ENCODE measurements at places on chromosomes 5 and 9.

DNA sequence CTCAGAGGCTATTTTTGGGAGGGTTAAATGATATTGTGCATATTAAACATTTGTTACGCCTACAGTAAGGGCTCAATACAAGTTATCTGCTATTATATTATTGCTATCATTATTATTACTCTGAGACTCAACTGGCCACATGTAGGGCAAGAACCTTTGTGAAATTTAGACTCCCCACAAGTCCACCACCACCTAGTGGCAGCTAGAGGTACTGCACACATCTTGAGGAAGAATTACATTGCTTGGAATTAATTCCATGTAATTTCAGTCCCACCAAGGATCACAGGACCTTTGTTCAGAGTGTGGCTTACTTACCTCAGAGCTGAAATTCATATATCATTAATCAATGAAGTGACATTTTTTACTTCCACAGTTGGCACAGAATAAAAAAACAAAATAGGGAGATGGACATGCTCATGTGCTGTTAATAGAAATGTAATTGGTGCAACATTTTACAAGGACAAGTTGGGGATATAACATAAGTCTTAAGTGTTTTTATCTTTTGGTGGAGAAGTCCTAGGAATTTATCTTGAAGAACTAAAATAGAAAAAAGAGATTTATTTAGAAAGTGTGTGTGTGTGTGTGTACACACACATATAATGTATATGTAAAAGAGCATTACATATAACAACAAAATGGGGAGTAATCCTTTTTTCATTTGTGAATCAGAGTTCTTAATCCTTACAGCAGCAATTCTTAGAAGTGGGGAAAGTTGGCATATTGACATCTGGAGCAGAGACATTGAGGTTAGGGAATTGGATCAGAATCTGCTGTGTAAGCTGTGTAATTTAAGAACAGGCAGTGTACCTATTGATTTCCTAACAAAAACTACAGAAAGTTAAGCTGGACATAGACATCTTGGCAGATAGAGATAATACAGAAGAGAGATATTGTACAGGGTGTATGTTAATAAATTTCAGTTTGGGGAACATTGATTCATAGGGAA is 11.2 kb downstream of the MSANTD3 start:
- DNase-seq: peak; percentile 60

DNA sequence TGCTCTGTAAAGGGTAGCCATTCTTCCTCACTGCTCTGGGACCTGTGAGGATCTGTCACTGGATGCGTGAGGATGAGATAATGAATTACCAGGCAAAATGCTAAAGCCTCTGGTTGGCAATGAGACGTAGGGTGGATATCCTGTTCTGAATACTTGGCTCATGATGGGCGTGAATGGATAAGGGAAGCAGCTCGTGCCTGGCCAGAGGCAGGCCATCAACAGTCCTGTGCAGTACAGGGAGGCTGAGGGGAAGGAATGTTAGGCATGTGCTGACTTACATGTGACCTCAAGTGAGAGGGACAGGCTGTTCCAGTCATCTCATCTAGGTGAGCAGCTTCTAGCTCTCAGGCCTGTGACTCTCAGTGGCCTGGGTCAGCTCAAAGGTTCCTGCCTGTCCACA is 172.8 kb downstream of the CARTPT start:
- no peak for DNase-seq

- no peak for DNase-seq
Measured at GRCh38 chr5:175847503-175847902, 23.9 kb upstream of the CPLX2 start.

DNA sequence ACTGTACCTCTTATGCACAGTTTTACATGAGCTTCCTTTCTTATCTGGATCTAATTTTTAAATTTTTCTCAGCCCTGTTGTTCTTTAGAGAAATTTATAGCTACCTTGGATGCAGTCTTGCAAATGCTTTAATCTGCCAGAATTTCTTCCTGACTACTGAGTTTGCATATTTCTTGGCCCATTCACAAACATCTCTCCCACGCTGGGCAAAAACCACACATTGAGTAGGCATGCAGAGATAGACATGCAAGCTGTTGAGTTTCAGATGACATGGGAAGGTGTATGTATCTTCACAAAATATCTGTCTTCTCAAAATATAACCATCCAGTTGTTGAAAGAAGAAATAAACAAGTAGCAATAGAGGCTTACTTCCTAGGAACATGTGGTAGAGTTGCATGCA is 101.2 kb downstream of the PARP8 start:
- DNase-seq: no peak

DNA sequence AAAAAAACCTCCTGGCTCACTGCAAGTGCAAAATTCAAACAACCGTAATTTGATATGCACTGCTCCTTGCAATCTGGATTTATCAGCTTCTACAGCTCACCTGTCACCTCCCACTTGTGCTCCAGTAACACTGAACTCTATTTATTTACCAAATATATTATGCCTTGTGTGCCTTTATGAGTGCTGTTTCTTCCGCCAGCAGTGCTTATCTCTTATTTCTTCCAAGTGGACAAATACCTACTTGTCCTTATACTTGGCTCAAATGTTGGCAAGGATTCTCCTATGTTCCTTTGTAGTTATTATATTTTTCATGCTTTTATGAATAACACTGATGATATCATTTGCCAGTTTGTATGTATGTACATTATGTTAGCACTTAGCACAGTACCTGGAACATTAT is 145.7 kb upstream of the ARRDC3 start:
- no peak for DNase-seq

DNA sequence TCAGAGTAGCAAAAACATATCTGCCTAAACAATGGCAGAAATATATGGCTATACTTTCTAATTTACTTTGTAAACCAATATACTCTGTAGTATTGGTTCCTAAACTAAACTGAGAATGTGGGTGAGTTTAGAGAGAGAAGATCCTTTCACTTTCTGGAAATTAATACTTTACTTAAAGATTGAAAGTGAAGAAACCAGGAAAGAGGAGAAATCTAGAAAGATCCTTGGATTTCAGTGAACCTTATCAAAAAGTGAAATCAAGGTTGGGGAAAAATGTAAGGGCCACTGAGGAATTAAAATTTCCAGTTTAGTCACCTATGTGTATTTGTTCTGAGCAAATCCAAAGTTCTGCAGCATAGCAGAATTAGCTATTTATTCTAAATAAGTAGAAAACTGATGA is 5.9 kb downstream of the SLC38A9 start:
- no peak for DNase-seq

DNA sequence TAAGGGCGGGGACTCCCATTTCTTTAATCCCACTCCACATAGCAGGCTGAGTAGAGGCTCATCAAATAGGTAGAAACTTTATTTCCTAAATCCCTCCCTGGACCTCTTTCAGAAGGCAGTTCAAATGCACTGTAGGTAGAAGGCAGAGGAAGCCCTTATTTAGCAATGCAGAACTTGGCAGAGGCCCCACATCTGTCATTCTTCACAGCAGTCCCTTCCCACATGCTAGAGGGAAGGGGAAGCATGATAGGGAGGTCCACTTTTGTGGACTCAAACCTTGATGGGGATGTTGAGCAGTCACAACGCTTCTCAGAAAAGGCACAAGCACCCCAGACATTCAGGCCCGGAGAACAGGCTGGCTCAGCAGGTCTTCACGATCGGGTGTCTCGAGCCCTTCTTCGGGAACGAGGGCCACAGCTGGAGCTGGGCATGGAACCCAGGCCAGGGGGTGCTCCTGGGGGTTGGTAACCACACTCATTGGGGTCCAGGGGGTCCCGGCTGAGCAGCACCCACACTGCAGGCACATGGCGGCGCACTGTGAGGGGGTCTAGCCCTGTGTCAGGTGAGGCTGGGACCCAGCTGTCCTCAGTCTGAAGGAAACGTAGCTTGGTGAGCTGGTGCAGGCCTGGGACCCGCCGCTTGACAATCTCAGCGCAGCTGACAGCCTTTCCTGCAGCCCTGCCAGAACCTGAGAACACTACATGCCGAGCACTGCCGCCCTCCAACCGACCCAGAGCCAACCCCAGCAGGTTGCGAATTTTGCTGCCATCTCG is 1.3 kb downstream of the RPP25L start:
- no peak for DNase-seq

DNA sequence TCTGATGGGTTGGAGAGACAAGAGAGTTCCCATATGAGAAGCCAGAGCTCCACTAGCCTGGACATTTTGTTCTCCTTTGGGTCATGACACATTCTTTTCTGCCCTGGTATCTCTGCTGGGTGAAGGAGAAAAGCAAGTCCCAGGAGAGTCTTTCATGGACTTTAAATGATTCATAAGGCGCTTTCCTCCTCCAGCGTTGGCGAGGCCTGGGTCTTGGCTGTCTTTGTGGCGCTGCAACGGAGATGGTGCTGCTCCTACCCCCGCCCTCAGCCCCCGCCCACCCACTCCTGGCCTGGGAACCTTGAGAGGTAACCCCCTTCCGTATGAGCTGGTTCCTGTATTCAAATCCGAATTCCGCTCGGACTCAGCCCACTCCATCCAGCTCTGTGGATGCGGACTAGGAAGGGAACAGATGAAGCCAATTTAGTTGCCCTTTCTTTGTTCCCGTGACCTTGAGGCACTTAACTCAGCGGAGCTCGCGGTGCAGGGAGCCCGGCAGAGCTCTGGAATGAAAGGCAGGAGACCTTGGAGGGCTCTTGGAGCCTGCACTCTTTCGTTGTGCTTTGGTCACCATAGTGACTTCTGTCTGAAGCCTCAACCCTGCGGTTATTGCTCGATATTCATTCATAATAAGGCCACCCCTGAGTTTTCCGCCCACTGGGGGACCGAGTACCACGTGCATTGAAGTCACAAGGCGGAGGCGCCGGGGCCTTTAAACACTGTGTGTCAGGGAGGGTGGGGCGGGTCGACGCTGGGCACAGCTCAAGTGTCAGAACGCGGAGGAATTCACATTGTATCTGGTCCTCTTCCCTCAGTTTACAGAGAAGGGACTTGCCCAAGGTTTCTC is 14.0 kb upstream of the PWWP2A start:
- DNase-seq: no peak

GRCh38 chr9:131012396-131012917 is 3.5 kb downstream of the LAMC3 start:
- DNase-seq: no peak

GRCh38 chr5:74916831-74917710 is 50.9 kb upstream of the FAM169A start:
- DNase-seq: no peak

GRCh38 chr5:100789694-100790093 is 113.4 kb downstream of the ST8SIA4 start:
- DNase-seq: no peak

DNA sequence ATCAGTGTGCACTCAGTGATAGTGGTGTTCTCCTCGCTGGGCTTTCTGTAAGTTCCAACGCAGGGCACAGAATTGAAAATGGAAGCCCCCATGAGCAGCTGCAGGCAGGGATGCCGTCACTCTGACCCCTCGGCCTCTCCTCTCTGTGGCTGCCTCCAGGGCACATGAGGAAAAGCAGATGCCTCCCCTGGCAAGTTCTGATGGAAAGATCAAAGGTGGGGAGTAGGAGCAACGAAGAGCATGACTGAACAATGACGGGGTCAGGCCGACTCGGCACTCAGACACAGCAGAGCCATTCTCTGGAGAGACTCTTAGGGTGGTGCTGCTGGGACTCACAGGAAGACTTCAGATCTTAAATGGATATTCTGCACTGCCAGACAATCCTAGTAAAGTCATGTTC is 65.6 kb upstream of the CKMT2 start:
- DNase-seq: no peak

DNA sequence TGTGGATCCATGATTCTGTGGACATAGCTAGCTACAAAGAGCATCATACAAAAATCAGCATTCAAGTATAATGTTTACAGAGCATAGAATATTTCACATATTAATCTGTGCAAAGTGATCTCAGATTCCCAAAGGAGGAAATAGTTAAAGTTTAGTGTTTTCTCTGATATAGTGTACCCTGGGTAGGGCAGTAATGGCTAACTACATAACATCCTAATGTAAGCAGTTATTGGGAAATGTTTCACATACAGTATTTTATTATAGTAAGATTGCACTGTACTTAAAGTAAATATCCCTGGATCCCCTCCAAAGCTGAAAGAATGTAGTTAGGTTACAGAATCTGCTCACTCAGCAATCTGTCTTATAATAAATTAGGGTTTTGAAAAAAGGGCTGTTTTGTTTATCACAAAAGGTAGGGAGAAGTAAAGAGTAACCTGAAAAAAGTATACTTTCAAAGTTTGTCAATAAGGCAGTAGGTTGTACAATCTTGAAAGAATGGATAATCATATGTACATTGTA is 52.5 kb upstream of the SMARCA2 start:
- DNase-seq: no peak

- no peak for DNase-seq
Measured at GRCh38 chr5:148976569-148977381, 86.1 kb downstream of the SH3TC2 start.

DNA sequence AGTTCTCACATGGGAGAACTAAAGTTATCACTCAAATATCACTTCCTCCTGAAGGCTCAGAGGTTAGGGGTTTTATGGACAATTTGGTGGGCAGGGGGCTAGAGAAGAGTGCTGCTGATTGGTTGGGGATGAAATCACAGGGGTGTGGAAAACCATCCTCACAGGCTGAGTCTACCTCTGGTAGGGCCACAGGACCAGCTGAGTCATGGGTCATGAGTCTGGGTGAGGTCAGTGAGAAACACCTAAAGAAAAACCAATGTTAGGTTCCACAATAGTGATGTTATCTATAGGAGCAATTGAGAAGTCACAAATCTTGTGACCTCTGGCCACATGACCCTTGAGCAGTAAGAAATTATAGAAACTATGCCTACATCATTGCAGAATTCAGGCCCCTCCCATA is 203.3 kb upstream of the TARS1 start:
- DNase-seq: no peak

GRCh38 chr5:78286290-78286689 is 8.2 kb downstream of the AP3B1 start:
- no peak for DNase-seq

DNA sequence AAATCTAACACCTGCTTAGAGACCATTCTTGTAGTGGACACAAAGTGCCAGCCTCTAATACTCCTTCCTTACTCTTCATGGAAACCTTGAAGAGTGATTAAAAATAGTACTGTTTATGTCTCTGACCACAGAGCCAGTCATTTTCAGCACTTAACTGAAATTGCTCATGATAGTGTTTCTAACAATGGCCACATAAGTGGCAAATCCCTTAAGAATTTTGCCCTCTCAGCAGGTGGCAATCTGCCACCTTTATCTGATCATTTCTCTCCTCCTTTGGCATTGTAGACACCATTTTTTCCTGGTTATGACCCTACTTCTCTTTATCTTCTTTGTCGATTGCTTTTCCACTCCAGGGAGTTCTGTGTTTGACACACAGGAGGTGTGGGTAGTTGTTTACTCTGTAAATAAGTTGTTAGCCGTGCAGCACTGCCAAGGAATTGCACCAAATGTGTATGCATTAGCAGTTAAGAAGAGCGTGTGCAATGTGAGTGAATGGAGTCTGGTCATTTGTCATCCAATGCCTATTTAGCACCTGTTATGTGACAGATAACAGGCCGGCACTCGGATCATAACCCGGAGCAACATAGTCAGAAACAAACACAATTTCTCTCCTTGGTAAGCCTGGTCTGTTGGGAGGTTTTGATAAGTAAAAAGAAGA is 36.8 kb upstream of the STARD4 start:
- no peak for DNase-seq

- DNase-seq: no peak
Measured at GRCh38 chr5:119359737-119360413, 4.1 kb downstream of the TNFAIP8 start.
